H4 (cell line): ENCODE measurements at places on chromosomes 7 and 10. TPM values are rescaled to one million over a fixed set of nuclear protein-coding genes. Genes with fewer than 3 reads are reported as not detected.

Gene ARHGEF35
- total RNA-seq = 0.43 and 0.93 TPM in 2 replicates

Gene KIF11
- 37.5 and 42.6 TPM in 2 replicates for total RNA-seq

Gene CDK1
- total RNA-seq = 200 and 237 TPM in 2 replicates

Gene SPDYE1
- not detected in 2 replicates for total RNA-seq

Gene ZPBP
- total RNA-seq = not detected in 2 replicates

Gene BTBD16
- total RNA-seq = not detected in 2 replicates

Gene RNF32
- 1.4 and 3.8 TPM in 2 replicates for total RNA-seq

Gene TRIL
- total RNA-seq = not detected in 2 replicates

Gene PVRIG
- total RNA-seq = not detected in 2 replicates

Gene CREB3L2
- total RNA-seq = 13.0 and 18.0 TPM in 2 replicates

Gene H2BK1
- 0.64 TPM in 1 of 2 replicates, not detected in the other for total RNA-seq

Gene CAPZA2
- total RNA-seq = 120 and 139 TPM in 2 replicates

Gene ICA1
- total RNA-seq = 2.6 and 6.4 TPM in 2 replicates

Gene PRSS1
- not detected in 2 replicates for total RNA-seq

Gene SERPINE1
- 11.1 and 12.7 TPM in 2 replicates for total RNA-seq

Gene BLNK
- 0.10 TPM in 1 of 2 replicates, not detected in the other for total RNA-seq

Gene FOXP2
- total RNA-seq = 1.7 and 2.0 TPM in 2 replicates

Gene KCND2
- total RNA-seq = 0.04 and 0.19 TPM in 2 replicates

Gene ITGB8
- 83.5 and 107 TPM in 2 replicates for total RNA-seq

Gene ZNF503
- 3.4 and 3.7 TPM in 2 replicates for total RNA-seq

Gene FEZF1
- 2.3 and 2.4 TPM in 2 replicates for total RNA-seq

Gene HTR7
- 23.6 and 27.7 TPM in 2 replicates for total RNA-seq

Gene INMT
- total RNA-seq = 0.66 and 0.68 TPM in 2 replicates
